ENCODE measurements at places on chromosomes 5 and 9.
A peak's percentile ranks its signal among the peaks of the same experiment; 100 is the strongest.

DNA sequence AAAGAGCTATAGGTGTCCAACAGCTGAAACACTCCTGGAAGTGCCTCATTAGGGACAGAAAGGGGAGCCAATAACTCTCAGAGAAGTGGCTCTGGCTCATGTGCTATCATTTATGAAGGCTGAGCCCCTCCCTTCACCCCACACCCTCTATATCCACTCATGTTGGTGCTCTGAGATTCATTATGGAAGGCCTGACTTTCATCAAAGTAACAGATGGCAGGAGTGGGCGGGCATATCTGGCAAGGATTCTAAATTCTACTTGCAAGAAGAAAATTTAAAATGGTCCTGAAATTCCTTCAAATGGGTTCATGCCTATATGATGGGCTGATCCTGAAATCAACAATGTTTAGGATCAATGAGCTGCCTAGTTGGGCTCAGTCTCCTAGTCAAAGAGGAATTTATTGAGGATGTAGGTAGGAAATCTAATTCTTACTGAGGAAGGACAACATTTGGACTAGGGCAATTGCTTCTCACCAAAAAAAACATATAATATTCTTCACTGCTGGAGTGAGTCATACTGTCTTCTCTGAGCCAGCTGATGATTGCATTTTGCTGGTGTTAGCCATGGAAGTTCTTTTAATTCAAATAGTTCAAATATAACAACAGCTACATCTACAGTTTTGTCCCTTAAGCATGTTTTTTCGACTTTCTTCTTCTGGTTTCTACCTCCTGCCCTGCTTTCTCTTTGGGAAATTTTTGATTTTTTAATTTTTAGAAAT, 23.5 kb downstream of the NMRK1 start:
- no peak for DNase-seq

- DNase-seq: peak; percentile 70
Observed at GRCh38 chr9:18447131-18447530, 26.8 kb upstream of the ADAMTSL1 start.

DNA sequence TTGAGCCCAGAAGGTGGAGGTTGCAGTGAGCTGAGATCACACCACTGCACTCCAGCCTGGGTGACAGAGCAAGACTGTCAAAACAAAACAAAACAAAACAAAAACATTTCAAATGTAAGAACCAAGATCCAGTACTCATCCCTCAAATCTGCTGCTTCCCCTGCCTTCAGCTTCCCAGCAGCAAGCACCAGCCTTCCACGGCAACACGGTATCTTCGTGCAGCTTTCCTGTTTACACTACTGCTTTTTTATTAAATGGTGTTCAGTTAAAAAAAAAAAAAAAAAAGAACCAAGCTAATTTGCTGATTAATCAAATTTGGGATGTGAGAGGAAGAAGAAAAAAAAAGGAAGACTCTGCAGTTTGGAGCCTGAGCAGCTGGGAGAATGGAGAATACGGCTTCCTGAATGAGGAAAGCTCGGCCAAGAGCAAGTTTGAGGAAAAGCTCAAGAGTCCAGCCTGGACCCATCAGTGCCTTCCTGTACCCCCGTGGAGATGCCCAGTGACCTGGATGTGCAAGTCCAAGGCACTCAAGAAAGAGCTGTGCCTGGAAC, 28.0 kb upstream of the SLC2A8 start:
- no peak for DNase-seq

DNA sequence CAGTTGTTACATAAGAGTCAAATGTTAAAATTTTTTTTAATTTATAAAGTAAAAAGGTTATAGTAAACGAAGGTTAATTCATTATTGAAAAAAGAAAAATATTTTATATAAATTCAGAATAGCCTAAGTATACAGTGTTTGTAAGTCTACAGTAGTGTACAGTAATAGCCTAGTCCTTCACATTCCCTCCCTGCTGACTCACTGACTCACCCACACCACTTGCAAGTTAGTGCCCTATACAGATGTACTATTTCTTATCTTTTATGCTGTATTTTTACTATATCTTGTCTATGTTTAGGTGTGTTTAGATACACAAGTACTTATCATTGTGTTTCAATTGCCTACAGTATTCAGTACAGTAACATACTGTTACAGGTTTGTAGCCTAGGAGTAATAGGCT, 57.6 kb downstream of the MAMDC2 start:
- no peak for DNase-seq

GRCh38 chr9:130235558-130236435, 29.8 kb upstream of the HMCN2 start:
- no peak for DNase-seq

GRCh38 chr9:134408939-134409737, 82.9 kb downstream of the RXRA start:
- DNase-seq: no peak

DNA sequence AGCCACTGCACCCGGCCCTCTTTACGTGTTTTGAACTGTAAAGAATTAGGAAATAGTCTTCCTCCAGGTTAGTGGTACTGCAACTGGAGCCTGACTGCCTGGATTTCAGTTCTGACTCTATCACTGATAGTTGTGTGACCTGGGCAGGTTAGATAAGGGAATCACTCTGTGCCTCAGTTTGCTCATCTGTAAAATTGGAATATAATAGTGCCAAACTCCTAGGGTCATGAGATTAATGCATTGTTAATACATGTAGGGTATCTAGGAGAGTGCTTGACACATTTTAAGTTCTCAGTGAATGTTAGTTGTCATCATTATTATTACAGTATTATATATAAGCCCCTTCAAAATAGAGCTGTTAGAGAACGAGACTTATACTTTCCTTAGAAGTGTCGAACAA, 72.5 kb upstream of the FSD1L start:
- no peak for DNase-seq

- no peak for DNase-seq
Observed at GRCh38 chr9:86749894-86750255, 197.4 kb downstream of the GAS1 start.

GRCh38 chr5:143031781-143032580, 261.8 kb downstream of the ARHGAP26 start:
- no peak for DNase-seq

DNA sequence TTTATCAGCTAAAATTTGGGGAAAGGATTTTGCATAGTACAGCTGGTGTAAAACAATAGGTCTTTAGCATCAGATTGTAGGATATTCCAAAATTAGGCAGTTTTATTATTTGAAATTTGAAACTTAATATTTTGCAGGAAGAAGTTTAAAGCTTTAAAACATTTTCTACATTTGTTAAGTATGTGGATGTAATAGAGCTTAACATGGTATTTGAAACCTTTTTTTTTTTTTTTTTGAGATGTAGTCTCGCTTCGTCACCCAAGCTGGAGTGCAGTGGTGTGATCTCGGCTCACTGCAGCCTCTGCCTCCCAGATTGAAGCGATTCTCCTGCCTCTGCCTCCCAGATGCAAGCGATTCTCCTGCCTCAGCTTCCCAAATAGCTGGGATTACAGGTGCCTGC, 2.9 kb downstream of the DENND4C start:
- no peak for DNase-seq

DNA sequence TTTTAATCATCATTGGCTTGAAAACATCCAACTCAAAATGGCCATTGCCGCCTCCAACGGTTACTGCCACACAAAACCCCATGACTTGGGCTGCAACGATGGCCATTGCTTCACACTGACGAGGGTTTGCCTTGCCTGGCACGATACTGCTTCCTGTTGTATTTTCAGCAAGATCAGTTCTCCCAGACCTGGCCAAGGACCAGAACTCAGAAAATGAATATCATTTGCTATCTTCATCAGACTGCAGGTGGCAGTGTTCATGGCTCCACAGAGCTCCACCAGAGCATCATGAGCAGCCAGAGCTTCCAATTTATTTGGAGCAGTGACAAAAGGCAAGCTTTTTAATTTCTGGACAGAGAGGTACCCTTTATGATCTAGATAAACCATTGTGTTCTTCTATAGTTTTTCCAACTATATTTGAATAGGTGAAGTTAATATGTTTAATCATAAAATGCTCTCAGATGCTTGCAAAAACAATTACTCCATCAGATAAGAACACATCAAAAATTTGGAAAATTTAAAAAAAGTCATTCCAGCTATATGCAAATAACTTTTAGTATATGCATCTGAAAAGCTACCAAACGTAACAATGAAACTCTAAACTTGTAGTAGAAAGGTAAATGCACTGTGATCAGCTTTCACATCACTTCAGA, 10.4 kb downstream of the AMACR start:
- DNase-seq: peak; percentile 76

DNA sequence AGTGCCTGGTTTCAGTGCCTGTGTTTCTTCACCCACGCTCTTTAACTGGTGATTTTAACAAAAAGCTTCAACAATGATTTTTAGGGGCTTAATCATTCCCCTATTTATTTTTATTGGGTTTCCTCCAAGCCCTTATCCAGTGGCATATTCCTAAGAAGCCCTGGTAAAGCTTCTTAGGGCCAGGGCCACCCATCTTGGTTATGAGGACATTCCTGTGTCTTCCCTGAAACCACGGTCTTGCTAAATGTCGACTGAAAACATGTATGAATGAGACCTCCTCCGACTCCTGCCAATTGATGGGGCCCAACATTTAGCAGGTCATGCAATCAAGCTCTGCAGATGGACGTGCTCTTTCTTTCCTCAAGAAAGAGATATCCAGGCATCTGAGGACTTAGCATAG, 13.7 kb upstream of the CARTPT start:
- no peak for DNase-seq

DNA sequence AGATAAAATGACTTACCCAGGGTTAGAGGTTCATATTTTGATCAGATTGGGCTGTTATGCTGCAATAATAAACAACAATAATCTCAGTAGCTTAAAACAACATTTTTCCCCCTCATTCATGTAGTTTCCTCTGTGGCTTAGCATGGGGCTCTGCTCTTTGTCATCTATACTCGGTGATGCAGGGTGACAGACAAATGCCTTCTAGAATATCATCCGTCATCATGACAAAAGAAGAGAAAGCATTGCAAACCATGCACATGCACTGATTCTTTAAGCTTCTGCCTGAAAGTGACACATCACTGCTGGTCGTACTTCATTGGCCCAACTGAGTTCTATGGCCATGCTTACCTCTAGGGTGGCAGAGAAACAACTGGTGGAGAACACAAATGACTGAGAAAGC, 58.8 kb upstream of the MAMDC2 start:
- DNase-seq: no peak
